Activated CD8-positive, alpha-beta T cell treated with anti-CD3 and anti-CD28 coated beads, Interleukin-2, amount 10 ng/mL, durations not matched to agents 7 days and 5 days (primary cell): ENCODE measurements at places on chromosomes 11 and 22. TPM values are rescaled to one million over a fixed set of nuclear protein-coding genes. Genes with fewer than 3 reads are reported as not detected.

Gene HORMAD2
- total RNA-seq: not detected

Gene PLAAT4
- 99.8 TPM for total RNA-seq

Gene LRP4
- total RNA-seq: not detected

DNA sequence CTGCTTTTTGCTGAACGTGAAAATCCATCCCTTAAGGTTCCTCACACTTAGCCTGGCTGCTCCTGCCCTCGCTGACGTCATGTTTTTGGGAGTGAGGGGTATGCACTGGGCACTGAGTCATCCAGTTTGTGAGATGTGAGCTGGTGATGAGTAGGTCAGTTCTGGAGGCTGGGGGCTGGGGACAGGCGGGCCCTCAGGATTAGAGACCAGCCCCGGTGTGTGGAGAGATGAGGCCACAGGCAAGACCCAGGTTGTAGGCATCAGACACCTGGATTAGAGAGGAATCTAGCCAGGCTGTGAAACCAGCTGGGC lies 9.2 kb downstream of the KCNC1 start:
- H3K27ac ChIP-seq: no peak overlapping the region
- no peaks in the 10 kb centered on the region for H3K27me3 ChIP-seq
- no peak for DNase-seq
- no peak overlapping the region for H3K4me3 ChIP-seq
- no peaks in the 10 kb centered on the region for H3K36me3 ChIP-seq

Gene DCDC1
- total RNA-seq: not detected
